Small intestine (tissue), 16 donors: ENCODE measurements at places on chromosomes 5 and 9.

- no peak for DNase-seq
Observed at GRCh38 chr5:83703059-83703458, 17.6 kb downstream of the HAPLN1 start.

GRCh38 chr5:57298295-57298984 lies 124.6 kb downstream of the GPBP1 start:
- DNase-seq = peak; percentile 92

DNA sequence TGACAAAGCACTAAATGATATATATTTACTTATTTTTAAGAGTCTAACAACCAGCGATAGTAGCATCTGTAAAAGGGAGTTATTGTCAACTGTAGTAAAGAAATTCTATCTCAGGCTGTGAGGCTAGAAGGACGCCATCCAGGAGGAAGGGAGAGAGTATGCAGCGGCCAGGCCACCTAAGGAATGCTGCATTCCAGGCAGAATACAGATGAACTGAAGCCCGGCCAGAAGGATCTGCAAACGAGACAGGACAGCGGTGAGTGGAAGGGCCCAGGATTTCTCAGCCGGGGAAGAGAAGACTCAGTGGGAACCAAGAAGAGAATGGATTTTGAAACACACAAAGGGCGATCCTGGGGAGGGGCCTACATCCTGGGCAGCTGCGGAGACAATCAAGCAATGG lies 7.4 kb downstream of the RETREG1 start:
- DNase-seq = no peak

DNA sequence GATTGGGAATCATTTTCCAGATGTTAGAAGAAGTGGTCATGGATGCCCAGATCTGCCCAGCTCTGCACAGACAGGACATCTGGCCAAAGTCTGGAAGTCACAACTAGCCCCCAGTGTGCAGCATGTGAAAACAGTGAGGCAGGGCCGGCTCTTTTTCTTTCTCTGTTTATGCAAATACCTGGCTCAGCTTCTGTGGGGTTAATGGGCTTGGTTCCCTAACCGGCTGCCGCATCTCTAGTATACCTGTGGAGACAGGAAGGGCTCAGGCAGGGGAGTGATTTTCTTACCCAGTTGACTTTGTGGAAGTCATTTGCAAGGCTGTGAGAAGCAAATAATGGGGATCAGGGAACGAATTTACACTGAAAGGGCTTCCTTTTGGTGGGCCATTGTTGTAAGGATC lies 254.8 kb upstream of the PANK3 start:
- no peak for DNase-seq

DNA sequence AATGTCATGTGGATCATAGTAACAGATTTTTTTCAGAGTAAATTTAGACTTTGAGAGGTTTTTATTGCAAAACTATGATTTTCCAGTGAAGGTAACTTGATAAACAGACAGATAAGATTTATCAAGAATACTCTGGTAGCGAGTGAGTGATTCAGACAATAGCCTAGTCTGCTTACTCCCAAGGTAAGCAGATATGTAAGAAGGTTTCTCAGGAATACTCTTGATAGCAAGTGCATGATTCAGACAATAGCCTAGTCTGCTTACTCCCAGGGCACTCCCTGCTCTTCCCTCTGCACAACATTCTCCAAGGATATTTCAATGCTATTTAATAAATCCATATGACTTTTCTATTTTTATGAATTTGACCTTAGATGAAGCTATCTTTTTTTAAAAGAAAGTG lies 1881.5 kb downstream of the EFNA5 start:
- no peak for DNase-seq
